ENCODE measurements at places on chromosomes 7 and 10. TPM values are rescaled to one million over a fixed set of nuclear protein-coding genes. Genes with fewer than 3 reads are reported as not detected.
A peak's percentile ranks its signal among the peaks of the same experiment; 100 is the strongest.

GRCh38 chr10:72487521-72487920 is 132.8 kb upstream of the DNAJB12 start:
- DNase-seq, result no peak
- no peak overlapping the region for H3K4me3 ChIP-seq
- H3K4me1 ChIP-seq, result peaks cover 8% of the 10 kb centered on the region
- H3K36me3 ChIP-seq, result no peaks in the 10 kb centered on the region

GRCh38 chr10:116186273-116186672 is 86.7 kb downstream of the GFRA1 start:
- H3K36me3 ChIP-seq, result peaks cover 10% of the 10 kb centered on the region
- H3K27ac ChIP-seq, result no peak overlapping the region
- H3K4me3 ChIP-seq, result no peak overlapping the region
- peaks cover 52% of the 10 kb centered on the region for H3K4me1 ChIP-seq
- no peaks in the 10 kb centered on the region for H3K27me3 ChIP-seq

GRCh38 chr7:81652225-81652624 is 117.6 kb downstream of the HGF start:
- H3K27me3 ChIP-seq, result no peaks in the 10 kb centered on the region
- no peak overlapping the region for H3K4me3 ChIP-seq
- no peaks in the 10 kb centered on the region for H3K4me1 ChIP-seq
- no peak overlapping the region for H3K27ac ChIP-seq

DNA sequence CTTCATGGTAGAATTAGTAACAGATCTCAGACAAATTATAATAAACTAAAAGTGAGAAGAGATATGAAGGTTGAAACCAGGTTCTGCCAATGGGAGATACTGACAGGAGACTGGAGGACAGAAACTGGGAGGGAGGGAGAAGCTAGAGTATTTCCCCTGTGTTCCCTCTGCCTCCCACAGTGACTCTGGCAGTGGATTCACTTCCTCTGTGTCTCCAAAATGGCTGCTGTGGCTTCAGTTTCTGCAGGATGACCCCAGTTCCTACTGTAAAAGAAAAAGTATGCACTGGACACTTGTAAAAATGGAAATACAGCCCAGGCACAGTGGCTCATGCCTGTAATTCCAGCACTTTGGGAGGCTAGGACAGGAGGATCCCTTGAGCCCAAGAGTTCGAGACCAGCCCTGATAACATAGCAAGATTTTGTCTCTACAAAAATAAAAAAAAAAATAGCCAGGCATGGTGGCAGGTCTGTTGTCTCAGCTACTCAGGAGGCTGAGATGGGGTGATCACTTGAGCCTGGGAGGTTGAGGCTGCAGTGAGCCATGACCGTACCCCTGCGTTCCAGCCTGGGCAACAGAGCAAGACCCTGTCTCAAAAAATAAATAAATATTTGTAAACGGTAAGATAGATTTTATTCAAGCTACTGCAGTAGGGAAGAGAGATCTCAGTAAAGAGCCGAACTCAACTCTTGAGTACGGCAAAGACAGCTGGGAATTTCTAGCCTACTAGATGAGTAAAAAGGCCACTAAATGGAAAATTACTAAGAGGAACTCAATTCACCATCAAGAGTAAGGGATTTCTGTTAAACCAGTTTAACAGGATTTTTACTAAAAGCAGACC is 156.6 kb upstream of the TRIM24 start:
- H3K4me3 ChIP-seq, result no peak overlapping the region
- H3K27ac ChIP-seq, result no peak overlapping the region
- H3K4me1 ChIP-seq, result no peaks in the 10 kb centered on the region
- no peaks in the 10 kb centered on the region for H3K36me3 ChIP-seq
- no peaks in the 10 kb centered on the region for H3K27me3 ChIP-seq
- DNase-seq, result no peak

GRCh38 chr10:130432271-130432670 is 296.1 kb downstream of the GLRX3 start:
- no peak for DNase-seq
- no peaks in the 10 kb centered on the region for H3K36me3 ChIP-seq
- no peaks in the 10 kb centered on the region for H3K4me1 ChIP-seq
- H3K4me3 ChIP-seq, result no peak overlapping the region

DNA sequence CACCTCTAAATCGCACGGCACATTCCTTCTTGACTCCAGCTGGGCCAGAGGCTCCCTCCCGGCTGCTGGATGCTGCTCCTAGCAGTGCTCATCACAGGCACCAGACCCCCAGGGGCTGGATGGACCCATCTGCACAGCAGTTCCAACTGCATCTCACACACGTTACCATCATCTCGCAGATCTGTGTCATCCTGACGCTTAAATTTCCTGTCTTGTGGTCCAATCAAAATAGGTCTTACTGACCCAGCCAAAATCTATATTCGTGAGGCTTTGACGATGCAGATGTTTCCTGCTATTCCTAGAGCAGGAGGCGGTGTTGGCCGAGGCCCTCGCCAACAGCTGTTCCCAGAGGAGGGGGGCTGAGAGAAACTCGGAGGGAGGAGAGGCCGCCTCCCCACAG is 108.0 kb downstream of the MKI67 start:
- no peak for DNase-seq
- H3K36me3 ChIP-seq, result no peaks in the 10 kb centered on the region
- peaks cover 9% of the 10 kb centered on the region for H3K4me1 ChIP-seq
- H3K4me3 ChIP-seq, result no peak overlapping the region

GRCh38 chr10:113454341-113455061 is 98.4 kb upstream of the HABP2 start:
- peaks cover 17% of the 10 kb centered on the region for H3K27me3 ChIP-seq
- DNase-seq, result peak; percentile 64

- H3K4me3 ChIP-seq, result no peak overlapping the region
- no peaks in the 10 kb centered on the region for H3K4me1 ChIP-seq
- DNase-seq, result no peak
- H3K27ac ChIP-seq, result no peak overlapping the region
These were observed 534.6 kb upstream of the NRP1 start for GRCh38 chr10:33869028-33869427.

DNA sequence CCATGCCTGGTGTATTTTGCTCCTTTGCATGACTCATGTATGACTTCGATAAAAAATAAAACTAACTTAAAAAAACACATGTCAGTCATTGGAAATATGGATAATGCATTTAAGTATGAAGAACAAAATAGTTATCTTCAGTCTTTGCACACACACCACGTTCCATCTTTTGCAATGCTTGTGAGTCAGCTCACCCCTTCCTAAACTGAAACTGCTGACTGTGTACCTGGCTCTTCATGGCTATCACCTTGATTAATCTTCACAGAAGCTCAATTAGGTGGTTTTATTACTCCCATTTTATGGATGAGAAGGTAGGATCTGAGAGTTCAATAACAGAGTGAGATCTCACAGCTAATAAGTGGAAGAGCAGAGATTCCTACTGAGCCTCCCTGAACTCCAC is 79.5 kb downstream of the CARD11 start:
- H3K36me3 ChIP-seq, result no peaks in the 10 kb centered on the region
- H3K4me3 ChIP-seq, result no peak overlapping the region
- no peaks in the 10 kb centered on the region for H3K4me1 ChIP-seq
- no peaks in the 10 kb centered on the region for H3K27me3 ChIP-seq

GRCh38 chr10:69855346-69856111 is 53.8 kb downstream of the COL13A1 start:
- H3K4me3 ChIP-seq, result no peak overlapping the region
- H3K27me3 ChIP-seq, result no peaks in the 10 kb centered on the region
- H3K4me1 ChIP-seq, result peaks cover 56% of the 10 kb centered on the region
- no peak for DNase-seq
- H3K36me3 ChIP-seq, result no peaks in the 10 kb centered on the region

DNA sequence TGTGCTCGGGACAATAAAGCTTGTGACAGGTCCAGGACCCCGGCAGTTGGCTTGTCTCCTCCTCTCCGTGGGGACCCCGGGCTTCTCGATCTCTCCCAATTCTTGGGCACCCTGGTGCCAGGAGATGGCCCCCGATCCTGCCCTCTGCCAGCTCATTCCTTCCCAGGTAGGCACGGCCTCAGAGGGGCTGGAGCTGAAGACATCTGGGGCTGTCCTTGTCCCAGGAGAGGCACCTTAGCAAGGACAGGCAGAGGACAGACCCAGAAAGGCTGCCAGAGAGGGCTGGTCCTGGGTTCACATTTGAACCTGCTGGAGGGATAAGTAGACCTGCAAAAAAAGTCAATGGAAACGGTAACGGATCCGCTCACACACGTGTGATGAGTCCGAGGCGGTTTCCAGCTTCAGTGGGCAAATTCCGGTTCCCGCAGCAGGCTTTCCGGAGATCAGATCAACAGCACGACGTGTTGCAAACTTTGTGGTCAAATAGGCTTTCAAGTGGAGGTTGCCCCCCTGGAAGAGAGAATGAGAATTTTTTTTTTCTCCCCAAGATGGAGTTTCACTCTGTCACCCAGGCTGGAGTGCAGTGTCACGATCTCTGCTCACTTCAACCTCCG is 47.7 kb upstream of the GTF2IRD1 start:
- no peaks in the 10 kb centered on the region for H3K36me3 ChIP-seq
- no peak for DNase-seq
- no peak overlapping the region for H3K27ac ChIP-seq
- no peaks in the 10 kb centered on the region for H3K27me3 ChIP-seq
- no peak overlapping the region for H3K4me3 ChIP-seq

DNA sequence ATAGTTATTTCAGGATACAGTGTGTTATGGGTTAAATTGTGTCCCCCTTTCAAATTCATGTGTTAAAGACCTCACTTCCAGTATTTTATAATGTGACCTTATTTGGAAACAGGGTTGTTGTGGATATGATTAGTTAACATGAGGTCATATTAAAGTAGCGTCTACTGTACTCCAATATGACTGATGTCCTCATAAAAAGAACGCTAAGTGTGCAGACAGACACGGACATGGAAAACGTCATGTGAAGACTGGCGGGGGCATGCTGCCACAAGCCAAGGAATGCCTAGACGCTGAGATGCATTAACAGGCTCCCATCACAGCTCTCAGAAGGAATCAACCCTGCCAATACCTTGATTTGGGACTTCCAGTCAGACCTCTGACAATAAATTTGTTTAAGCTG is 1.5 kb upstream of the WDR37 start:
- no peak for DNase-seq
- peaks cover 6% of the 10 kb centered on the region for H3K36me3 ChIP-seq
- peaks cover 68% of the 10 kb centered on the region for H3K4me1 ChIP-seq
- H3K27ac ChIP-seq, result no peak overlapping the region
- H3K4me3 ChIP-seq, result peak overlapping the region; percentile 96

- H3K36me3 ChIP-seq, result no peaks in the 10 kb centered on the region
- H3K4me3 ChIP-seq, result no peak overlapping the region
- H3K27me3 ChIP-seq, result no peaks in the 10 kb centered on the region
- no peak for DNase-seq
These were observed 553.8 kb downstream of the GRM8 start for GRCh38 chr7:126698909-126699308.

DNA sequence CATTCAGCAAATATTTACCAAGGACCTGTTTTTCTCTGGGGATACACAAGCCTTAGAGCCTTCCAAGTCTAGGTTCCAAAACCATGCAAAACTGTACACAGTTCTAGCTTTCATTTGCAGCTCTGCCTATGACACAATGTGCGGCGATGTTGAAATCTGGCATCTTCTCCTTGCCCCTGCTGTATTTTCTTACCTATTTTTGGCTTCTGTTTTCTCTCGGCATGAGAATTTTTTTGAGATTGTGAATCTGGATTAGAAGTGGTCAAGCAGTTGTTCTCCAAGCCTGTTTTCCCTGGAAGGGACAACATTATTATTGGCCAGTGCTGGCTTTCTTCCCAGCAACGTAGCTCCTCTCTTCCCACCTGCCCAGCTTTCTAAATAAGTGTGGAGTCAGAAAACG is 176.3 kb downstream of the CREB5 start:
- H3K27ac ChIP-seq, result no peak overlapping the region
- H3K27me3 ChIP-seq, result no peaks in the 10 kb centered on the region
- DNase-seq, result no peak
- H3K4me3 ChIP-seq, result no peak overlapping the region
- no peaks in the 10 kb centered on the region for H3K4me1 ChIP-seq
- H3K36me3 ChIP-seq, result no peaks in the 10 kb centered on the region

DNA sequence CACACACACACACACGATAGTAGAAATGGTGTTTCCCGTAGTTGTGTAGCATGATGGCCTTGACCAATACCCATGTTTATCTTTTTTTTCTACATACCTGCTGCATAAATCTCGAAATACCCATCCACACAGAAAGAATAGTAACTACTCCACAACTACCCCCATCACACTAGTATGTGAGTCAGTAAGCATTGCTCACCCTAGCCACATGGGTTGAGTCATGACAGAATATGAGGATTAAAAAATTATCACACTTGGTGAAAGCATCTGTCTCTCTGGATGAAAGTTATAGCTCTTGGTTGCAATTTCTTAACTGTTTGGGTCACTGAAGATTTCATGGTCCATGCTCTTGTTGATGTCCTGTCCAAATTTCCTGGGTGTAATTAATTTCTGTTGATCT is 103.4 kb upstream of the MDFIC start:
- H3K4me1 ChIP-seq, result no peaks in the 10 kb centered on the region
- no peaks in the 10 kb centered on the region for H3K27me3 ChIP-seq
- H3K36me3 ChIP-seq, result no peaks in the 10 kb centered on the region
- no peak overlapping the region for H3K4me3 ChIP-seq
- DNase-seq, result no peak
- H3K27ac ChIP-seq, result no peak overlapping the region

DNA sequence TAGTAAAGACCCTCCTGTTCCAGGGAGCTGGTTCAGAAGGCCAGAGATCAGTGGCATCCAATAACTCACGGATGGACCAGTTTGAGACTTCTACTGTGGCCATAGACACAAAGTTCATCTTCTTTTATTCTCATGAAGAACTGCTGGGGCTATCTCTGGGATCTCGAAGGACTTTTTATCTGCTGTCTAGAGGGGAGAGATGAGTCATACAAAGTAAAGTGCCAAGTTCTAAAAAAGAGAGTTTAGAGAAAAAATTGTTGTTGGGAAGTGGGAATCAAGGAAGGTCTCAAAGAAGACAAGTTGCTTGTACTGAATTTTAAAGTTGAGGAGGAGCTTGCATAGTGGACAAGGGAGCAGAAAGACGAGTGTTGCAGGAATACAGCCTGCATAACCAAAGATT is 8.0 kb upstream of the FAM221A start:
- H3K27ac ChIP-seq, result no peak overlapping the region
- H3K36me3 ChIP-seq, result no peaks in the 10 kb centered on the region
- no peak overlapping the region for H3K4me3 ChIP-seq
- DNase-seq, result no peak

The TMUB1 gene
- 44.9 TPM for total RNA-seq

The ZNF33B gene
- total RNA-seq, result 25.0 TPM

The MRLN gene
- total RNA-seq, result not detected

The CRTAC1 gene
- total RNA-seq, result 1.1 TPM

The SH2D4B gene
- total RNA-seq, result 0.09 TPM

The CALML3 gene
- total RNA-seq, result not detected

The LRRD1 gene
- 0.57 TPM for total RNA-seq

The STK31 gene
- 0.58 TPM for total RNA-seq

The SLC25A28 gene
- 28.4 TPM for total RNA-seq

All from neural crest cell (in vitro differentiated cells).